Kidney (tissue), 22 donors: ENCODE measurements at places on chromosomes 6 and 20. TPM values are rescaled to one million over a fixed set of nuclear protein-coding genes. Genes with fewer than 3 reads are reported as not detected.

TASP1 gene
- total RNA-seq, result 22.7 TPM

ULBP2 gene
- total RNA-seq, result 1.3 TPM

COX4I2 gene
- total RNA-seq, result 1.3 TPM

QRSL1 gene
- 18.0 TPM for total RNA-seq

CAGE1 gene
- total RNA-seq, result not detected

CCND3 gene
- total RNA-seq, result 139 TPM

BPIFB1 gene
- not detected for total RNA-seq

ESR1 gene
- 5.2 TPM for total RNA-seq

DNAH8 gene
- total RNA-seq, result 0.50 TPM

FRS3 gene
- total RNA-seq, result 7.0 TPM

MUC21 gene
- total RNA-seq, result not detected

FAM83B gene
- total RNA-seq, result 12.7 TPM

MEI4 gene
- total RNA-seq, result 1.2 TPM

CCN6 gene
- 6.7 TPM for total RNA-seq

PLAGL2 gene
- total RNA-seq, result 9.2 TPM

GPR6 gene
- total RNA-seq, result not detected

MYB gene
- 1.3 TPM for total RNA-seq

BNIP5 gene
- total RNA-seq, result 0.44 TPM

GINS1 gene
- total RNA-seq, result 2.4 TPM

BMP5 gene
- 0.76 TPM for total RNA-seq

CNR1 gene
- 4.8 TPM for total RNA-seq

SOX18 gene
- total RNA-seq, result 56.7 TPM

GABRR1 gene
- total RNA-seq, result not detected

DUSP15 gene
- 13.2 TPM for total RNA-seq

HLA-DRA gene
- total RNA-seq, result 607 TPM

FUT9 gene
- 0.13 TPM for total RNA-seq

PFDN6 gene
- 46.8 TPM for total RNA-seq

PTK7 gene
- total RNA-seq, result 55.2 TPM

CCR6 gene
- 0.54 TPM for total RNA-seq

TMC2 gene
- not detected for total RNA-seq

AKAP12 gene
- total RNA-seq, result 84.6 TPM

PRDM13 gene
- not detected for total RNA-seq

BPI gene
- 0.16 TPM for total RNA-seq

OLIG3 gene
- total RNA-seq, result not detected

RHAG gene
- total RNA-seq, result not detected

GMPR gene
- total RNA-seq, result 51.4 TPM

LAMP5 gene
- 0.82 TPM for total RNA-seq

CRISP2 gene
- not detected for total RNA-seq

MEP1A gene
- 0.09 TPM for total RNA-seq

FERMT1 gene
- 0.57 TPM for total RNA-seq

COL11A2 gene
- total RNA-seq, result 0.85 TPM

GSTA2 gene
- total RNA-seq, result 0.28 TPM

PBOV1 gene
- total RNA-seq, result not detected

TBC1D22B gene
- 12.8 TPM for total RNA-seq

ENPP5 gene
- 21.5 TPM for total RNA-seq

BPIFB6 gene
- total RNA-seq, result not detected

PNLDC1 gene
- total RNA-seq, result not detected

ULBP3 gene
- 5.0 TPM for total RNA-seq

CCN2 gene
- 64.1 TPM for total RNA-seq

DEFB132 gene
- not detected for total RNA-seq

HIVEP1 gene
- 30.4 TPM for total RNA-seq
